NCI-H2107 (cell line): ENCODE measurements at places on chromosomes 12 and 14.

GRCh38 chr14:88934351-88934806 is 109.9 kb downstream of the TTC8 start:
- no peak for DNase-seq

GRCh38 chr12:68224613-68225285 is 861 bp downstream of the IL26 start:
- DNase-seq, result no peak

DNA sequence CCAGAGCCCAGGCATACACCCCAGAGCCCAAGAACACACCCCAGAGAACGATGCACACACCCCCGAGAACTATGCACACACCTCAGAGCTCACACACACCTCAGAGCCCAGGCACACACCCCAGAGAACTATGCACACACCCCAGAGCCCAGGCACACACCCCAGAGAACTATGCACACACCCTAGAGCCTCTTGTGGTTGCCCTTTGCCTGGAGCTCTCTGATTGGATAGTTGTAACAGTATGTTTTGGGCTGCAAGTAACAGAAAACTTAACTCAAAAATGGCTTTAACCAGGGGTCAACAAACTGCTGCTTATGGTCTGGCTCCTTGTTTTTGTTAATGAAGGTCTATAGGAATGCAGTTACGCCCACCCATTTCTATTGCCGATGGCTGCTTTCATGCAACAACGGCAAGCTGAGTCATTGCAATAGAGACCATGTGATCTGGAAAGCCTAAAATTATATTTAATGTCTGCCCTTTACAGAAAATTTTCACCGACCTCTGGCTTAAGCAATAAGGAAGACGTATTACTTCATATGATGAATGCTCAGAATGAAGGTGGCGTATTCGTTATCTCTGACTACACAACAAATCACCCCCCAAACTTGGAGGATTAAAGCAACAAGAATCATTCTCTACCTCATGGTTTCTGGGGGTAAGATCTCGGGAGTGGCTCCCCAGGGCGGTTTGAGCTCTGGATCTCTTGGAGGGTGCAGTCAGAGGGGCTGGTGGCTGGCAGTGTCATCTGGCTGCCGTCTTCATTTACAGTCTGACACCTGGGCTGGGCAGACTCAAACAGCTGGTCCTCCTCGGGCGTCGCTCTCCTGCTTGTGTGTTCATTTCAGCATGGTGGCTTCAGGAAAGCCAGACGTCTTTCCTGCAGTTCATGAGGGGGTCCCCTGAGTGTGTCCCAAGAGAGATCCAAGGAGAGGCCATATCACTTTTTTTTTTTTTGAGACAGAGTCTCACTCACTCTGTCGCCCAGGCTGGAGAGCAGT is 66.3 kb upstream of the NCOR2 start:
- DNase-seq, result no peak

DNA sequence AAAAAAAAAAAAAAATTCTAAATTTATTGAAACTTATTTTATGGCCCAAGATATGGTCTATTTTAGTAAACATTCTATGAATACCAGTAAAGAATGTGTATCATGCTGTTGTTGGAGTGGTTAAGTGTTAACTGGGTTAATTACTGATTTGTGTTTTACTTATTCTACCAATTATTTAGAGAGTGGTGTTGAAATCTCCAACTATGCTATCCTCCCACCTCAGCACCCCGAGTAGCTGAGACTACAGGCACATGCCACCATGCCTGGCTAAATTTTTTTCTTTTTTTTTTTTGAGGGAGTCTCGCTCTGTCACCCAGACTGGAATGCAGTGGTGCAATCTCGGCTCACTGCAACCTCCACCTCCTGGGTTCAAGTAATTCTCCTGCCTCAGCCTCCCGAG is 72.2 kb downstream of the R3HDM2 start:
- no peak for DNase-seq

GRCh38 chr12:110531741-110532333 is 29.7 kb downstream of the RAD9B start:
- DNase-seq, result peak; percentile 15

GRCh38 chr14:55450987-55451386 is 10.6 kb upstream of the TBPL2 start:
- no peak for DNase-seq

GRCh38 chr12:131944601-131945251 is 5.0 kb upstream of the EP400 start:
- DNase-seq, result no peak
